Hematopoietic multipotent progenitor cell (in vitro differentiated cells): ENCODE measurements at places on chromosomes 3 and 15.

DNA sequence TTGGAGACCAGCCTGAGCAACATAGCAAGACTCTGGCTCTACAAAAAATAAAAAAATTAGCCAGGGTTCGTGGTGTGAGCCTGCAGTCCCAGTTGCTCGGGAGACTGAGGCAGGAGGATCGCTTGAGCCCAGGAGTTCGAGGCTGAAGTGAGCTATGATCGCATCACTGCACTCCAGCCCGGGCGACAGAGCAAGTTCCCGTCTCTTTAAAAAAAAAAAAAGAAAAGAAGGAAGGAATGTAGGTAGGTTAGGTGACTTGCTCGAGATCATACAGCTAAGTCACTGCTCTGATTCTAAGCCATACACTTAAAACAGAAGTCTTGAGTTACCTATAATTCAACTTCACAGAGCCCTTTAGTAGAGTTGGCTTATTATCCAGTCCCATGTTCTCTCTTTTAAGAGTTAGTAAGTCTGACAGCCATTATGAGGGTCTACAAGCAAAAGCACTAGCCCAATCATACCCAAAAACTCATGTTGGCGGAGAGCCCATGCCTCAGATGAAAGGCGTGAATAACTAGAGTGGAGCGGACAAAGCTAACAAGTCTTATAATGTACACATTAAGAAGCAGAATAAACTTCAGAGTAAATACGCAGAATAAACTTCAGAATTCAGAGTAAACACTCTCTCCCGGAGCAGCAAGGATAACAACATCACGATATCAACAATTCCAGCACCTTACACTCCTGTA is 768 bp downstream of the AAGAB start:
- DNase-seq, result peak; percentile 13

DNA sequence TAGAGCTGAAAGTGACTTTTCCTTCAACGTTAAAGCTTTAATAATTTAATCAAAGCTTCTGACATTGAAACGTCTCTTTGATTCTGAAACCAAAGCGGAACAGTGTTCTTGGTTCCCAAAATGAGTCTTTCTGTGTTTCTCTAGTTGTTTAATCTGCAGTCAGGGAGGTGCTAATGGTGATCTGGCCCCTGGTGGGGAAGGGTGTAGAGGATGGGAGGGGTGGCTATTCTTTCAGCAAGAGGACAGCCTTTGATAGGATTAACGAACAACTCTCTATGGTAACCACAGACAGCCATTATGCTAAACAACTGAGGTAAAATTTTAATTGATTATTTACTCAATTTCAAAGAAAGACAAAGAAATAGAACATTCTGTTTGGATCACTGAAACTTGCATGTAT is 79.9 kb upstream of the CADPS start:
- DNase-seq, result no peak

- DNase-seq, result no peak
These were observed 5.9 kb downstream of the MEX3B start for GRCh38 chr15:82039871-82040270.

DNA sequence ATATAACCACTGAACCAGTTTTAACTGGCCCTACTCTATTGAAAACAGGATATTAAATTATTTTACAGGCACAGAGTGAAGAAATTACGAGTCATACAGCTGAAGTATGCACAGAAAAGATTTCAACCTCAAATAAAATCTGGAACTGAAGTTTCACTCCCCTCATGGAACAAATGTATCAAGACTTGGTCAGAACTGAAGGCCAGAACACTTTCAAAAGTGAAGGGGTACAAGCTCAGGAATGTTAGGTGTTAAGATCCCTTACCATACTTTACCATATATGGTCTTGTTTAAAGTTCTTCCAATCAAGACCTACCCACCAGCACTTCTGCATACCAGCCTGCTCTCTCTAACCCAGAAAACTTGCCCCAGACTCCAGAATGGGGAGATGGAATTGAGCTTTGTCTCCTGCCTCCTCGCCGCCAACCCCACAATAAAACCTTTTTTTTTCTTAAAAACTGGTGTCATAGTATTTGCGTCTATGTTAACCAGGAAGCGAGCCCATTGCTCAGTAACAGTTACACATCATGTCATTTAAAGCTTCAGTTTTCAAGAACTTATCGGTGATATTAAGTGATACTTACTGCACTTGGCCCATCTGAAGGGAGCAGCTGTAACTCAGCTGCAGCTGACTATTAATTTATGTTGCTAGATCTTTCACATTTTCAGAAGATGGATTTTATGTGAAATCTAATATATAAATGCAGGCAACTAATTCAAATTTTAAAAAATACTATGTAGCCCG is 59.9 kb downstream of the OXSM start:
- DNase-seq, result no peak

DNA sequence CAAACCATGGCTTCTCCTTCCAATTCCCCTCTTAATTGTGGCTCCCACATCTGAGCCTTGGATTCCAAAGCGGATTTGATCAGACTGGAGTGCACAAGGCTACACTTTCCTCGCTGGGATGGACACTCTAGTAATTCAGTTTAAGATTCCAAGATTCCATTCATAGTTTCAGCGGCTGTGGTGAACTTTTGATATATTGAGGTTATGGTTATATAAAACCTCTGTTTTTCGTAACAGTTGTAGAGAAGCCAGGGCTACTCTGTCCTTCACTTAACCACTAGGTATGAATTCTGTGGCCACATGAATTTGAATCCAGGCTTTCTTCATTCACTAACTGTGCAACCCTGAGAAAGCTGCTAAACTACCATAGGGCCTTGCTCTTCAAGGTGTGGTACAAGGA is 67.9 kb upstream of the KY start:
- no peak for DNase-seq

- DNase-seq, result no peak
These were observed 336.0 kb upstream of the TRIM42 start for GRCh38 chr3:140341817-140342403.
